ENCODE measurements at places on chromosomes 1 and 21.

DNA sequence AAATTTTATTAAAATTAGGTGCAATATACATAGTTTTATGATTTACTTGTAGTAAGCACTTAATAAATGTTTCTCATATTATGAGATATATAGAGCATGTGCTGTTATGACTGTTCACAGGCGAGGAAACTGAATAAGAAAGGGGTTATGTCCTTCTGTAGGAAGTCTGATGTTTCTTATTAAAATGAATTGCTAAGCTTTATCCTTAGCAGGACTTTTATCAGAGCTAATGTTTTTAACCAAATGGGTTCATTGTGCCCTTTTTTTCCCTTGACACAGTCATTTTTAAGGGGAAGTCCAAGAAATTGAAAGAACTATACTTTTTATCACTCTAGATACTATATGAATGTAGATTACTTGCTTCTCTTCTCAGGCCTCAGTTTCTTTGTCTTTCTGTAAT lies 285.2 kb downstream of the PTPRC start:
- DNase-seq = no peak

- DNase-seq = no peak
Measured at GRCh38 chr1:188426561-188426960, 1597.8 kb downstream of the PLA2G4A start.

DNA sequence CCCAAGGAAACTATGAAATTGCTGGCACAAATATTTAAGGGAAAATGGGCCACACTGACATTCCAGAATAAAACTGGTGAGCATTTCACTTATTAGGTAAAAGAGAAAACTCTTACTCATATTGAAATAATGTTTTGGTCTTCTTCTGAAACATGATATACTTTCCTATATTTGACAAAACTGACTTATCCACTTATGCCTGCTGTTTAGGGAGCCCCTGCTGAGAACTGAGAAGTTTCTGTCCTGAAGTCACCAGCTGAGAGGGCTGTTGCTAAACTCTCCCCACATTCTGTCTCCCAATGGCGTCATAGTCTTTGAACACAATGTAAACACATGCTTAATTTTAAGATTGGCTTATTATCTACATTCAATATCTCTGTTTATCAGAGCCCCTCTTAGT lies 46.8 kb upstream of the ZC3H11B start:
- no peak for DNase-seq

- no peak for DNase-seq
Measured at GRCh38 chr1:243851257-243851756, 1.3 kb upstream of the AKT3 start.

- DNase-seq = no peak
Measured at GRCh38 chr1:212461916-212462660, 29.4 kb downstream of the NENF start.

DNA sequence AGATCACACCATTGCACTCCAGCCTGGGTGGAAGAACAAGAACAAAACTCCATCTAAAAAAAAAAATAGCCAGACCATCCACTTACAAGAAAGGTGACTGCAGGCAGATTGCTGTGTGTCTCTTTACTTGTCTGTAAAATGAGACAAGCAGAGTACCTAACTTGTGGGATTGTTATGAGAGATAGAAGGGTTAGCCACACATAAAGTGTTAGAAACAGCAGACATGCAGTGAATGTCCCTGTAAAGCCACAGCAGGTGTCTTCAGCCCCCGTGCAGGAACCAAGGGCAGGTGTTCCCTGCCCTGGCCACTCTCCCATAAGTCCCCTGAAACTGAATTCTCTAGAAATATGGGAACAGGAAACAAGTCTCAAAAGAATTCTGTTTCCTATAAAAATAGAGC lies 40.8 kb upstream of the EFHD2 start:
- no peak for DNase-seq

- no peak for DNase-seq
Measured at GRCh38 chr21:34935898-34936297, 113.2 kb downstream of the RUNX1 start.

- DNase-seq = no peak
Measured at GRCh38 chr1:150810958-150811659, 3.0 kb upstream of the CTSK start.

DNA sequence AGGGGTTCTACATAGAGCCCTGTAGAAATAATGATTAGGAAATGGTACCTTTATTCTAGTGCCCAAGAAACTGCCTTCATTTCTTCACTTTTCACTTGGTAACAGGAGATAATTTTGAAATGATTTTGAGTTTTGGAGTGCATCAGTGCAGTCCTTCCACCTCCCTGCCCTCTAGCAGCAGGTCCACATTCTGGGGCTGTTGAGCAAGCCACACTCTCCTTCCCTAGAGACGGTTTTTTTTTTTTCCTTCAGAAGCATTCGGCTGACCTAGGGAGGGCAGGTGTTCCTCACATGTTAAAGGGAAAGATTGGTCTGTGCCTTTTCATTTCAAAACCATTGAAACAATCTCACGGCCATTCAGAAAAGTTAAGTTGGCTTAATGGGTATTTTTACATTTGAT lies 39.8 kb downstream of the SLC37A1 start:
- no peak for DNase-seq

DNA sequence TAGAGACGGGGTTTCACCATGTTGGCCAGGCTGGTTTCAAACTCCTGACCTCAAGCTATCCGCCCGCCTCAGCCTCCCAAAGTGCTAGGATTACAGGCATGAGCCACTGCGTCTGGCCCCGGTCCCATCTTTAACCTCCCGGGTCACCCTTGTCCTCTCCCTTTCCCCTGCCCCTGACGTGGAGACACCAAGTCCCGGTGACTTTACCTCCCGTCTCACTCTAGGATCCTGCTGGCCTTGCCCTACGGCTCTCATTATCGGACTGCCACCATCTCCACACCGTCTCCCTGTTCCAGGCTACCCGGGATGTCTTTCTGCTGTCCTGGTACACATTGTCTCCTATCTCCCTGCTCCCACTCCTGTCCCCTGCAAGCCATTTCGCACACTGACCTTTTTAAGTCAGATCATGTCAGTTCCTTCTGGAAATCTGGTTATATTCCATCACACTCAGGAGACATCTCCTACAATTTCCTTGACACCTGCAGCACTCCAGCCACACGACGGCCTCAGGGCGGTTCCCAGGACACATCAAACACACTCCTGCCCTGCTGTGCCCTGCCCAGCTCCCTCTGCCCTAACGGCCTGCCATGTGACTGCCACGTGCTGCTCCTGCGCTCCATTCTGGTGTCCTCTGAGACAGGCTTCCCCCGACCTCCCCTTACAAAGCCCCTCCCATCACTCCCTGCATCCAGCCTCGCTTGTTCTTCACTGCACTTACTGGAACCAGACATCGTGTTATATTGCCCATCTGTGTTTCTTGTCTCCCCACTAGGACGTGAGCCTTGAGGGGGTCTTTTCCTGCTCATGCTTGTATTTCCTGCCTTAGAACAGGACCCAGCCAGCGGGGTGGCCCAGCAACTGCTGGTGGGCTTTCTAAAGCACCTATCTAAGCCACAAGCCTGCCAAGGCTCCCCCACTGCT lies 32.7 kb downstream of the TTC39A start:
- DNase-seq = no peak

DNA sequence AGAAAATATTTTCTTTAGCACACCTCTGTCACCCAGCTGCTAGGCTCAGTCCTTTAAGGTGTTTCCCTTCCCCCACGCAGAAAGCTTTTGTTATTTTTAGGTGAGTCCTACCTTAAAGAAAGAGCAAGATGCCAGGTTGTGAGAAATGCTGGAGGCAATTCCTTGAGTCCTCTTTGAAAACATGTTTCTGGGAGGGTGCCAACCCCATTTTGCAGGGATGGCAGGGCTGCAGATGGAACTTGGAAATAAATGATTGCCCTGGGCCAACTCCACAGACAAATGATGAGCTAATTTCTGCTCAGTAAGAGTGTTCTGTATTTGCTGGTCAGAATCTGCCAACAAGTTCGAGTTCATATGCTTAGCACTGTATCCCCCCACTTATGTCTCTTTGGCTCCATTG lies 119.2 kb upstream of the RAB3GAP2 start:
- no peak for DNase-seq

DNA sequence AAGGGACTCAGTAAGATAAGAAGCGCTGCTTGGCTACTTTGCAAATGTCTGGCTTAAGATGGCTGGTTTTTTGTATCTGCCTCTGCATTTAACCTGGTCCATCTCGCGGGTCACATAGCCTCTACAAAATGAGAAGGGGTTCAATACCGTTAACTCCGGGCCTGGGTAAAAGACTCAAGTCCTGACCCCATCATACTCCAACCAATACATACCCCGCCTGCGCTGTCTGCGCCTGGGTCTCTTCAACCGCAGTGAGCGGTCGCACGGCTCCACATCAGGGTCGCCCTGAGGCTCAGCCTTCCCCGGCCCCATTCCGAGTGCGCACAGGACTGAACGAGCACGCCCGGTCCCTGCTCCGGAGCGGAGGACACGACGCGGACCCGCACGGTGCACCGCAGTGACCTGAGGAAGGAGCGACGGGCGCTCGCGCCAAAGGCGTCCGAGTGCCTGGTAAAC lies 558 bp upstream of the PGD start:
- no peak for DNase-seq

DNA sequence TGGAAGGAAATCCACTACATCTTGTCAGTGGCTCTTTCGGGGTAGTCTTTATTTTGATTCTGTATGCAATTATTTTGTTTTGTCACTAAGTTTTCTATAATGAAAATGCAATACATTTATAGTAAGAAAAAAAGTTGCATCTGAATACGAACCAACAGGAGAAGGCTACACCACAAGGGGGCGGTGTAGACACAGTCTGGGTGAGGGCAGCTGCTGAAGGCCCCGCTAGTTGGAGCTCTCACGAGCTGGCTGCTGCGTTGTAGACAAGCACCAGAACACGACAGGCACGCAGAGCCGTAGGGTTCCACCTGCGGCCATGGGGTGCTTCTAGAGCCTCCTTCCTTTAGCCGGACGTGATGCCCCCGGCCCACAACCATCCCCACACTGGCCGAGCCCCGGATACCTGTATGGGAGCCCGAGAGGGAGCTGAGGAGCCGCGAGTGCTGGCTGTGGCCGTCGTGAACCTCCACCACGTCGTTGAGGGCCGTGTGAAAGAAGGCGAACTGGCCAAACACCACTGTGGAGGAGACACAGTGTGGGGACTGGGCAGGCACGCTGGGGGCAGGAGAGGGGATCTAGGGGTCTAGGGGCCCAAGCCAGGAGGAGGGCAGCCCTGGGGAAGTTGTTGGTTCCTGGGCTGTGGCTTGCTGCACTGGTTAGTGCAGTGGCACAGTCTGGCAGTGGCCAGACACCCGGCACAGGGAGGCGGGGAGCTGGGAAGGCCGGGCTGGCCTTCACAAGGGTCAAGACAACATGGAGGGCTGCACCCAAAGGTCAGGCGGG lies 160.8 kb downstream of the ZSCAN20 start:
- DNase-seq = peak; percentile 51

DNA sequence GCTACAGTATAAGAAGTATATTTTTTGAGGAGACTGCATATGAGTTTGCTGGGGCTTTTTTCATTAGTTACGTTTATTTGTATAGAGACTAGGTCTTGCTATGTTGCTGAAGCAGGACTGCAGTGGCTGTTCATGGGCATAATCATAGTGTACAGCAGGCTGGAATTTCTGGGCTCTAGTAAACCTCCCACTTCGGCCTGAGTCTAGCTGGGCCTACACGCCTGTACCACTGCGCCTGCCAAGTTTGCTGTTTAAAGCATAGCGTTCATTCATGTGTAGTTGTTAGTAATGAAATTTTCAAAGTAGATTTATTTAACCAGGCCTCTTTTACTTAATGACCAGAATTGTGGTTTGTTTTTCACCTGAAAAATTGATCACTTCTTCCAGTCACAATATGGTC lies 33.8 kb downstream of the HS2ST1 start:
- no peak for DNase-seq

DNA sequence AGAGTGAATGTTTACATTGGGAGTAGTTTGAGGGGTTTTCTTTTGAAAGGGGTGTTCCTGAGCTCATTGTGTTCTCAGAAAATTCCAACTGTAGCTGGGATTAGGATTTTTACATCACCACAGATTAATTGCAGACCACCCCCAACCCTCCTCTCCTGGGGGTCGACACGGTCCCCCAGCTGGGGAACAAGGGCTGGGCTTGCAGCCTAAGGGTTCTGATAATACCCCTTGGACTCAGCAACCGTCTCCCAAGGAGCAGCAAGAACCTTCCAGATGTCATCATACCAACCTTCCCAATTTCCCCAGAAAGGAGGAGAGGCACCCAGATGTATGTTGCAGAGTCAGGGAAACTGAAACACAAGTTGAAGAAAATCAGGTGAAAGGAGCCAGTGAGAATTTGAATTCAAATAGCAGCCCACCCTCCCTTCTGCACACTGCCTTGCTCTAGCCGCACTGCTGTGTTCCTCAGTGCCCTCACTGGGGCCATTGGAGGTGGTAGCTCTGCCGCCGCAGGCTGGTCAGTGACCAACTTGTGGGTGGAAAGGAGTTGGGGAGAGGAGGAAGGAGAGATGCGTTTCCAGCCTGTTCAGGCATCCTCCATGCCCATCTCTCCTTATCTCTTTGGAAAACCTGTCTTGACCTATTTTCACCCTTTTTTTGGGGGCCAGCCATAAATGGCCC lies 14.7 kb upstream of the IGFN1 start:
- no peak for DNase-seq

DNA sequence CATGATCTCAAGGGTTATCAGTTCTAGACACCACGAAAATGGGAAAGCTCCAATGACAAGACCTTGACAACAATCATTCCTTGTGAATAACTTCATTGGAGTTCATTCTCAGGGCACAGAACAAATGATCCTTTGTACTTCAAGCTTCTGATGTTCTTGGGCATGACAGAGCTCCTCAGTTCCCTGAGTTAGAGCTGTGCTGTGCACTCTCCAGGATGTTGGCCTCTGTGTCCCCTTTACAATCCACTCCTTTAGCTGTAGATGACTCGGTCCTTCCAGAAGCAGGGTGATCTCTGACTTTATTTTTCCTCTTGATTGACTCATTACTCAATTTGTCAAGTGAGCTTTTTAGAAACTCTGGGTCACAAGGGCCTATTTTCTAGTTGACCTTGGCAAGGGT lies 3.9 kb upstream of the FAM78B start:
- no peak for DNase-seq

DNA sequence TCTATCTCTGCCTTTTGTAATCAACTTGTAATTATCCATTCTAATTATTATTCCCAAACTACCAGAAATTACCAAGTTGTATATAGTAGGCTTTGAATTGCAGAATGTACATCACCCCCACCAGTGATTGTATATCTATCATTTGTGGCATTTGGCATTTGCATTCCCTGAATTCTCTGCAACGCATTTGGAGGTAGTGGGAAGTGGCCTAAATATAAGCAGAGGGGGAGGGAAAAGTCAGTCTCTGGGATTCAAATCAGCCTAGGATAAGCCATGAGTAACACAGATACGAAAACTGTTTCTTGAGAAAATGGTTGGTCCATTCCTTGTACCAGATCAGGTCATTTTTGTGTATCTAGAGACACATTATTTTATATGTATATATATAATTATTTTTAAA lies 20.7 kb downstream of the DDX20 start:
- no peak for DNase-seq

GRCh38 chr1:235976490-235976889 lies 88.4 kb downstream of the NID1 start:
- DNase-seq = no peak
